ENCODE measurements at places on chromosomes 6 and 20.

DNA sequence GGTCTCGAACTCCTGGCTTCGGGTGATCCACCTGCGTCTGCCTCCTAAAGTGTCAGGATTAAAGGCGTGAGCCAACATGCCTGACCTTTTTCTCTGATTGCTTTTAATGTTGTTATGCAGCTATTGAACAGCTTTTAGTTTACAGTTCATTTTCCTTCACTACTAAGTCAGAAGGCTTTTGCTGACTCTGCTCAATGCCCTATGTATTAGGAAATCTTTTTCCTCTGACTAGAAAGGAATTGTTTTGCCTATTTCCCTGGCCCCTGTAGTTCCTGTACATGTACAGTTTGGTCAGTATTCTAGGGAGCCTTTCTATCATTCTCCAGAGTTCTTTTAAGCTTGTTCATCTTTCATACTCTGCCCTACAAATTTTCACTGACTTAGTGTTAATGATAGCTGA, 280.2 kb downstream of the CDKAL1 start:
- DNase-seq = no peak

DNA sequence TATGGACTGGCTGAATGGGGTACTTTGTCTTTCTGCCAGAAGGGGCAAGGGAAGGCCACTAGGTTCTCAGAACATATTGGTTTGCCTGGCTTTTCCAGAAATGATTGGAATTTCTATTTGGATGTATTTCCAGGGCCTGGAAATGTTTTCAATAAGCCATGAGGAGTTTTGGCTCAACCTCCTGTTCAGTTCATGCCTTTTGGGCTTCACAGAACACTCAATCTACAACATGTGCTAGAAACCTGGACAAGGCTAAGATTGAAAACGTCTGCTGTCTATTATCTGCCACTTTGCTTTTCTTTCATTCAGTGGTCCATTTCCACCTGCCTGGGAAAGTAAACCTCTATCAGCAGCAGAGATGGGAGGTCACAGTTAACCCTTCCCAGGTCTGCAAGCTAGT, 793.4 kb downstream of the TENT5A start:
- no peak for DNase-seq

- DNase-seq = no peak
These were observed 75.1 kb upstream of the SYNJ2 start for GRCh38 chr6:157906537-157907061.

DNA sequence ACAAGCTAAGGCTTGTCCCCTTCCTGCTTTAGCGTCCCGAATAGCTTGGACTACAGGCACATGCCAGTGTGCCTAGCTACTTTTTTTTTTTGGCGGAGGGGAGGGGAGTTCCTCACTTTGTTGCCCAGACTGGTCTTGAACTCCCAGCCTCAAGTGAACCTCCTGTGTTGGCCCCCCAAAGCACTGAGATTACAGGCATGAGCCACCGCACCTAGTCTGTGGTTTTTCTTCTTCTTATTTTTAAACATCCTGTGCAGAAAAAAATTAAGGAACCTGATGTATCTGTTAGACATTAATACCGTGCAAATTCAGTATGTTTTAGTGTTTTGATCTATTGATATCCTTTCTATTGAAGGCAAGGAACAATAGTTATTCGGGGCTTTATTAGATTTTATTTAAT, 25.7 kb downstream of the HIVEP1 start:
- no peak for DNase-seq

DNA sequence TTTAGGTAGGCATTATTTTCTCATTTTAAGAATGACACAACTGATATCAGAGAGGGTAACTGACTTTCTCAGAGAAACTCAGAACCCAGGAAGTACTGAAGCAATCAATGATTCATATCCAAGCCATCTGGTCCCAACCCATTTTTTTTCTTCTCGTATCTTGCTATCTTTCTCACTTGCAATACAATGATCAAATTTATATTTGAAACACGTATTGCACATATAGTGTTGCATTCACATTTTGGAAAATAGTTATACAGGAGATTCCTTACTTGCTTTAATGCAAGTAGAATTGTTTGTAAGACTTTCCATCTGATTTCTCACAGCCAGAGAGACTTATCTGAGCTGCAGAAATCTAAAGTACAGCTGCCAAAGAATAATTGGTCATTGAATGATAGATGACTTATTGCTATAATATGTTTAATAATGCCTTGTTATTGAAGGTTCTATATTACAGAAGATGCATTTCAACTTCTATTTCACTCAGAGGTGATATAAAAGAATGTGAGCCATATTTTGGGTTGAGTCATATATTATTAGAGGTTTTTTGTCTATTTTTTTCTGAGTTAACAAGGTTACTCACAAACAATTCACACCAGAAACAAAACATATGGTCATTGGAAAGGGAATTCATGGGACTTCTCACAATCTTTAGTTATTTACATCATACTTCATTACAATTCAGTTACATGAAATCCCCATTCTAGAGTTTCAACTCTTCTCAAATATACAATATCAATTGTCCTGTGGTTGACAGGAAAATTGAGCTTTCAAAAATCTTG, 337.5 kb upstream of the CITED2 start:
- no peak for DNase-seq

DNA sequence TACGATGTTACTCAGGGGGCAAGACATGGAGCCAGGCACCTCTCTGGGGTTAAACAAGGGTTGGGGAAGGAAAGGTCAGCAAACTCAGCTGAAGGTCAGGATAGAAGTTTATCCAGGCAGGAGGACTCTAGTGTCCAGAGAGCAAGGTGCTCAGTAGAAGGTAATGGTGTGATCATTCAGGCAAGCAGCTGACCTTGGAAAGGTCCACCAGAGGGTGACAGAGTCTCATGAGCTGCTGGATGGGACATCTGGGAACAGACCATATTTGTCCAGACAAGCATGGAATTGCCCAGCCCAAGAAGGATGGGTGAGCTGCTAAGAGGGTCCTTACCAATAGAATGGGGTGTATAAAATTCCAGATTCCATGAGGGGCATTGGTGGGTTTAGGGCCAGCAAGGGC, 89.5 kb downstream of the MAP3K7 start:
- DNase-seq = peak; percentile 11

- peak; percentile 72 for DNase-seq
These were observed 44.0 kb downstream of the EFCAB8 start for GRCh38 chr20:32902456-32903420.

DNA sequence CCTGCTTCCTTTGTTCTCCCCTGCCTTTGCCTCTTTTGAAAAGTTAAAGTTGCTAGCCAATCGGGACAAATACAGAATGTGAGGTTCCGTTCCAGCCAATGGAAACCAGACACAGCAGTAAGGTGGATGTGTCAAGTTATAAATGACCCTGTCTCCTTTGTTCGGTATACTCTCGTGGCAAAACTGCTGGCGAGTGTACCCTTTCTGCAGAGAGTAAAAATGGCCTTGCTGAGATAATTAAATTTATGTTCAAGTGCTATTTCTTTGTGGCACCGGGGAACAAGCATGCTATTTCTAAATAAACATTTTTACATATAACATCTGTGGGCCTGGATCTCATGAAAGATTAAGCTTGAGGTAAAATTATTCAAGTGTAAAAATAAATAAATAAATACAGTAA, 50.2 kb downstream of the RARS2 start:
- DNase-seq = no peak

DNA sequence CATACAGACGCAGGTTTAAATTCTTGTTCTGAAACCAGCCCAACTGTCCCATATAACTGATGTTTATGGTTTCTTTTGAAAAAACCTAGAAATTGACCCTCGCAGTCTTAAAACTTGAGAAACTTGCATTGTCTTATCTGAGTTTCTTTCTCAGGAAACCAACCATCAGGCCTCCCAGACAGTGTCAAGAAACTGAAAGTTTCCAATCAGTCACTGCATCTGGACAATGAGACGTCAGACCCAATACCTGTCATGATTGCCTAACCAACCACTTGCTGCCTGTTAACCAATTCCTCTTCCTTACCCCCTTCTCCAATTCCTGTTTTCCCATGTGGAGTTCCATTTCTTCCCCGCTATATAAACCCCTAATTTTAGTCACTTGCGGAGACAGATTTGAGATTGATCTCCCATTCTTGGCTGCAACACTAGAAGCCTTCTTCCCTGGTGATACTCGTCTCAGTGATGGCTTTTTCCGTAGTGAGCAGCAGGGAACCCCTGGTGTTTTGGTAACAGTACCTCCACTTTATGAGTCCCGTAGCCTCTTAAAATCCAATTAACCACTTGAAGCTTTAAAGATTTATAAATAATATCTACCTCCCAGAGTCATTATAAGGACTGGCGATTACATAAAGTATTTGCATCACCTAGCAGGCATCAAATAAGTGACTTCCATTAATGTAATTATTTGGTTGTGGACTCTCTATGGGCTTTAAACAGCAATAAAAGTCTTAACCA, 49.3 kb downstream of the GPR63 start:
- DNase-seq = no peak
